ENCODE measurements at places on chromosomes 7 and 10.
A peak's percentile ranks its signal among the peaks of the same experiment; 100 is the strongest.

DNA sequence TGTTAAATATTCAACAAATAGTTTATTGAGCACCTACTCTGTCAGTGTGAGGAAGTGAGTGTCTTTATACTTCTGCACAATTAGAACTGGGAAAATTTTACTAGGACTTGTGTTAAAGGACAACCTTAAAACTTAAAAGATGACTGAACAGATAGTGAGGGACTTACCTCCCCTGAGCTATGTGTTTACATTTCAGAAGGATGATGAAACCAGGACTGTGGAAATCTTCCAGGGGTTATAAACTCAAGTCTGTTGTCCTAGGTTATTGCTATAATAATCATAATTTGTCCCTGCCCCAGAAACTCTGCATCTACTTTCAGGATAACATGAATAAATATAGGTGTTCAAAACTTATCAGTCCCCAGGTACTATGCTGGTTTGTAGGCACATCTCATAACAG, 261.0 kb upstream of the MKLN1 start:
- no peak for DNase-seq

GRCh38 chr10:101235766-101236165, 6.5 kb upstream of the LBX1 start:
- DNase-seq, result no peak

DNA sequence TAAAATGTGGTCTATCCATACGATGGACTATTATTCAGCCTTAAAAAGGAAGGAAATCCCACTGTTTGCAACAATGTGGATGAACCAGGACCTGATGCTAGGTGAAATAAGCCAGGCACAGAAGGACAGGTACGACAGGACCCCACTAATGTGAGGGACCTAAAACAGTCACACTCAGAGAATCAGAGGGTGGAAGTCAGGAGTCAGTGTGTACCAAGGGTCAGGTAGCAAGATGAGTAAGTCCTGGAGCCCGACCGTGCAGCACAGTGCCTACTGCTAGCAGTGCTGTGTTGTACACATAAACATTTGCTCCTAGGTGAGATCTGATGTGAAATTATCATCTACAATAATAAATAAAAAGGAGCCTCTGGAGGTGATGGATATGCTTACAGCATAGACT, 322.3 kb downstream of the GLRX3 start:
- no peak for DNase-seq

DNA sequence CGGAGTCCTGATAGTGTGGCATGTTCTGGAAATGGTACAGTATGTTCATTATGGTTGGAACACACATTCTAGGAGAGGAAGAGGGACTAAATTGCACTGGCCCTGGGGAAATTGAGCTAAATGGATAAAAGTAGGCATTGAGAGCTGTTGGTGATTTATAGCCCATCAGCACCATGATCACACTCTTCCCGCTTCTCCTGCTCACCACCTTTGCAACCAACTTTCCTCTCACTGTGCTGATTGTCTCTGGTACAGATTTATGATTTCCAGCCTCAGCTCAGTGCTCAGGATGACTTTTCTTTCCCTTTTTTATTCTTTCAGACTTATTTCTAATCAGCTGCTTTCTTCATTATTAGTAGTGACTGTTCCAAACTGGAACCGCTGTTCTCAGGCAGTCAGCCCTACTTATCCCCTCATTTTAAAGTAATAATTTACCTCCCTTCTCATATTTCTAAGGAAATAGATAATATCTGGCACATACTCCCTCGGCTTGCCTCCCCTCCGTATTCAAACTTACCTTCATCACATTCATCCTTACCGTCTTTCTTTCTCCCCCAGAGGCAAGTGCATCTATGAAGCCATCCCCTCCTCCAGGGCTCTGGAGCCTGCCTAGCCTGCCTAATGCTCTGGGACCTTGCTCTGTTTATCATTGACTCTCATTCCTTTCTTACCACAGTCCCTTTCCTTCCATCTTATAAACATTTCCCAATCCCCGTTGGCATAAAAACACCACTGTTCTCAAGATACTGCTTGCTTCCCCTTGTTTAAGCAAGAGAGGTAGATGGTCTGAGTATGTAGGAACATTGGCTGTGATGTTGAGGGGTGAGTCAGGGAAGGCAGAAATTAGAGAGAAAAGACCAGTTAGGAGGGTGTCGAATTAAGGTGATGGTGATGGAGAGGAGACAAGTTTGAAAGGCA, 51.6 kb upstream of the RPA3 start:
- no peak for DNase-seq

GRCh38 chr10:132798403-132798802, 12.5 kb upstream of the NKX6-2 start:
- no peak for DNase-seq

- no peak for DNase-seq
Observed at GRCh38 chr7:134004829-134005505, 122.2 kb upstream of the LRGUK start.

- DNase-seq, result no peak
Observed at GRCh38 chr10:70615784-70616522, 13.4 kb upstream of the PRF1 start.

- no peak for DNase-seq
Observed at GRCh38 chr10:99341860-99342490, 12.8 kb downstream of the CNNM1 start.

GRCh38 chr7:34277016-34277802, 371.9 kb downstream of the BMPER start:
- no peak for DNase-seq

DNA sequence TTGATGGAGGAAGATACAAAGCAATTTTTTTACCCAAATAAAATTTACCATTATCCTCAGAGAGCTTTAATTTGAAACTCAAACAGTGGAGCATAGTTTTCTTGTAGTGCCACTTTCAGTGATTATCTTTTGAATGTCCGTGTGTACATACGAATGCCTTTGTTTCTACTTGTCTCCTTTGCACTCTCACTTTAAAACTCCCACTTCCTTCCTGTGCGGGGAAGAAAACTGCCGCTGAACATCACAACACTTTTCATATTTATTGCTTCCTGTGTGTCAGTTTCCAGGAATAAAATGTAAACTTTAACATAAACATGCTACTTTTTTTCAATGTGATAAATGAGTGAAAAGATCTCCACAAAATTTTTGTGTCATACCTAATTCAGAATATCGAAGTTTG, 102.4 kb downstream of the SEMA3A start:
- peak; percentile 57 for DNase-seq

DNA sequence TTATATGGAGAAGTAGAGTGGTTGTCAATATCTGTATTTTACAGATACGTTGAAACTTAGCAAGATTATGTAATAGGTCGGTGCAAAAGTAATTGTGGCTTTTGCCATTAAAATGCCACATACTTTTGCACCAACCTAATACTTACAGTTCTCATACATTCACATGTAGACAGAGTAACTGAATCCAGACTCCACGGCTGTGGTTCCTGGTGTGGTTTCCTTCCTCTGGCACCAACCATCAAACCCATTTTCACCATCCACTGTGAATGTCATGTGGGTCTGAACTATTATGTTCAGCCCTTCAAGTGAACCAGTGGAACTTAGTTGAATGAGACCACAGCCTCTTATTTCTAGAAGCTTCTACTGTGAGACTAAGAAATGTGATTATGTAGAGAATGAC, 31.5 kb upstream of the SLIT1 start:
- DNase-seq, result no peak

- DNase-seq, result no peak
Observed at GRCh38 chr7:157846271-157846670, 509.5 kb downstream of the DNAJB6 start.

GRCh38 chr7:100785878-100786277, 41.4 kb downstream of the EPHB4 start:
- no peak for DNase-seq

DNA sequence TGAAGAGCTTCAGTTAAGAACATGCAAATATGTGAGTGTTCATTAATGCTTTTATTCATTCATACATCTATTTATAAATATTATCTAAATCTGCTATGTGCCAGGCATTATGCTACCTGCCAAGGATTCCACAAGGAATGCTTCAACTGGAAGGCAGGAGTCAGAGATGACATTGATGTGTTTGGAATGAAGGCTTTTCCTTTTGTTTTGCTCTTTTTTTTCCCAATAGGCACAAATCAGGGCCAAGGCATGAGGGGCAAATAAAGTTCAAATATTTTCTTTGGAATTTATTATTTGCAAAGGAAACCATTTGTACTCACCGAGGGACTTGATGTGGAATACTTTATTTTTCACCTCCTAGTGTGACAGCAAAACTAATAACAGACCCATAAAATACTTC, 530.3 kb downstream of the ARL4A start:
- DNase-seq, result no peak

DNA sequence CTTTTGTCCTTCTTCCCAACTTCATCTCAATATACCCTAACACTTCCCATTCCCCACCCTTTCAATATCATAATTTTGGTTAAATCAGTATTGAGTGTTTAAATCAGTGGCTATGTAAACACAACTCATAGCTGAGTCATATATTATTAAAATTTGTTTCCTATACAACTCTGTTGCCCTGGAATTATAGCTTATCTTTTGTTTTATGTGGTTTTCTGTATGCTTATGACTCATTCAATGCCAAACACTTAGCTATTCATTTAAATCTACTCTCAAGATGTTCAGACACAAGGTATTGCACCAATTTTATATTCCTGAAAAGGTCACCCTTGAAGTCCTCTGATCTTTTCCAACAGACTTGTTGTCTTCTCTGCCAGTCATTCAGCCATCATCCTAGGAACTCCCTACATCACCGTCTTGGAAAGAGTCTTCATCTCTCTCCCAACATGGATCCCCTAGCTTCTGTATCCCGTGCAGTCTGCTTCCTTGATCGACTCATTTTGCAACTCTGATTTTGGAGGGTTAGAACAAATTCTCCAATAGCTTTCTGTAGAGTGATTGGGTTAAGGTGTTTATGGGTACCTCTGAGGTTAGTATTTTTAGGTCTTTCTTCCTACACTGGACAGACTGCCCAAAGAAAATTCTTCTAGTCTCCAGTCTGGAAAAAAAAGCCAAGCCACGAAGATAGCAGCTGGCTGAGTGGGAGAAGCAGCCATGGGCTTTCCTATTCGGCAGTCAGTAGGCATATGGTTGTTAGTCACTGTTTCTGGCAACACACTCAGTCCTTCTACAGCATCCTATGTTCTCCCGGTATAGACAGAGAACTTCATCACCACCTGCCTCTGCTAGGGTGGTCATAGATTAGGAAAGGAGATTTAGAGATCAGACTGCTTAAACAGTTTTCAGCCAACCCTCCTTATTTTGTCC, 102.1 kb downstream of the CRPPA start:
- no peak for DNase-seq

GRCh38 chr7:82318786-82319185, 124.8 kb downstream of the CACNA2D1 start:
- no peak for DNase-seq

Measured in naive thymus-derived CD4-positive, alpha-beta T cell (primary cell).